ENCODE measurements at places on chromosomes 7 and 10. TPM values are rescaled to one million over a fixed set of nuclear protein-coding genes. Genes with fewer than 3 reads are reported as not detected.

DNA sequence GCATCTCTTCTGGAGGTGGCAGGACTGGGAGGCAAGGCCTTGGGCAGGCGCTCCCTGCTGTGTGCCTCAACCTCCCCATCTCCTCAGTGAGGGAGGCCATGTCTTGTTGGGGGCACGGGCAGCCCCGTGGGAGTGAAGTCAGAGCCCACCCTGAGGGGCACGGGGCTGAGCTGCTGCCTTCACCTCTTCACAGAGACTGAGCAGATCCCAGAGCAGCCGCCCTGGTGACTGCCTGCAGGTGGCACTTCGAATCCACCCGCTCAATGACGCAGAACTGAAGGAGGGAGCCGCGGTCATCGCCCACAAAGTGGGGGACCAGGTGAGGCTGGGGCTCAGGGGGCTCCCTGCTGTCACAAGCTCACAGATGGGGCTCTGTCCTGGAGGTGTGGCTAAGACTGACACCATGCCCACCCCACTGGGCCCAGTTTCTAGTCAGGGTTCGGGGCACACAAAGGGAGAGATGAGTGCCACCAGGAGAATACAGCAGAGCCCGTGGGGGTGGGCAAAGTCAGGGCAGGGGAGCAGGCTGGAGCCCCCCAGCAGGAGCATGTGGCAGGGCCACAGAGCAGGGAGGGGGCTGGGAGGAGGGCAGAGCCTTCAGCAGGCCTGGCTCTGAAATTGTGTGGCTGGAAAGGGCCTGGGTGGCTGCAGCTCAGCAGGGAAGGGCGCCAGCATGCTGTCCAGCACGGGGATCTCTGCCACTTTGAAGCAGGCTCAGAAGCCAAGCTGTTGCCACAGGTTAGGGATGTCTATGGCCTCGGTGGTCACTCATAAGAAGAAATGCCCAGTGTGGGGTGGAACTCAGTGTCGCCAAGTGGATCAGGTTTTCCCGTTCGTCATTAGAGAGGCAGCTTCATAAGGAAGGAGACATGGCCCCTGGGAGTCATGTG, 18.8 kb upstream of the CHST12 start:
- no peak for DNase-seq

- DNase-seq = no peak
Measured at GRCh38 chr10:43930243-43930642, 281.6 kb upstream of the ZNF32 start.

DNA sequence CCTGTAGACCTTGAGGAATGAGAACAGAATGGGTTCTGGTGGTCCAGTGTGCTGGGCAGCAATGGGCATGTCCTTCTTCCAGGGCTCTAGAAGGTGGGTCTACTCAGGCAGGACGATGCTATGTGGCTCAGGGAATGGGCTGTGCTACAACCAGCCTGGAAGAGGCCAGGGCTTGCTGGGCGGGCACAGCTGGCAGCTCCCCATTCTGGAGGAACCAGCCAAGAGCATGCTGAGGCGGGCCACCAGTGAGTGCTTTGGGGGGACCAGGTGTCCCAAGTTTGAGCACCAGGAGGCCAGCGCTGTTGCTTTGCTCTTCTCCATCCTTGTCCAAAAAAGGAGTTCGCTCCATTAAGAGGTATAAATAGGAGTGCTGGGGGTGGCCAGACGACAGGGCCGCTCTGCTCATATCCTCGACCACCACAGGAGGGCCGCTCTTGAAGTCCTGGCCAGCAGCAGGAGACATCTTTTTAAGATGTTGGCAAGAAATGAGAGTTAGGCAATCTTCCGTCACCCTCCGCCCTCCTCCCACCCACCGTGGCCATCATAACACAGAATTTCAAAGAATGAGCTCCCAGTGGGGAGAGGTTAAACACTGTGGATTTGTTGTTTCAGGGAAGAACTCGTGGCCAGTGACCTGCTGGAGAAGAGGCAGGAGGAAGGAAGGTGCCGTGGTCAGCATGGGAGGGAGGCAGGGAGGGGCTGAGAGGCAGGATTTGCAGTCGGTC, 141.3 kb downstream of the GRK5 start:
- no peak for DNase-seq

GRCh38 chr7:86645225-86645608, 1.5 kb downstream of the GRM3 start:
- DNase-seq = no peak

DNA sequence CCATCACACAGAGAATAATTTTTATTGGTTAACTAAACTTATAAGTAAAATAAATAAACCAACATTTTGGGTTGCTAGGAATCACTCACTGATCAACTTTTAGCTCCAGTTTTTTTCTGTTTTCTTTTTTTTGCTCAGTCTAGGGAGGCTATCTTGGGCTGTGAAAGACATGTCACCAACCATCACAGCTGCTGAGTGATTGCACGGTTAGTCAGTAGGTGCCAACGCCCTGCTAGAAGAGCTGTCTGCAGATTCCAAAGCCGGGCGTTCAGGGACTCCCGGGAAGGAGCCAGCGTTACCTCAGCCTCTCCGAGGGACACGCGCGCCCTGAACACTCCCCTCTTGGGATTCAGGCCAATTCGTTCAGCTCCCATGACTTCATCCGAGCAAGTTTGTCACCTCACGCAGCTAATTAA, 604 bp upstream of the STAM start:
- no peak for DNase-seq

DNA sequence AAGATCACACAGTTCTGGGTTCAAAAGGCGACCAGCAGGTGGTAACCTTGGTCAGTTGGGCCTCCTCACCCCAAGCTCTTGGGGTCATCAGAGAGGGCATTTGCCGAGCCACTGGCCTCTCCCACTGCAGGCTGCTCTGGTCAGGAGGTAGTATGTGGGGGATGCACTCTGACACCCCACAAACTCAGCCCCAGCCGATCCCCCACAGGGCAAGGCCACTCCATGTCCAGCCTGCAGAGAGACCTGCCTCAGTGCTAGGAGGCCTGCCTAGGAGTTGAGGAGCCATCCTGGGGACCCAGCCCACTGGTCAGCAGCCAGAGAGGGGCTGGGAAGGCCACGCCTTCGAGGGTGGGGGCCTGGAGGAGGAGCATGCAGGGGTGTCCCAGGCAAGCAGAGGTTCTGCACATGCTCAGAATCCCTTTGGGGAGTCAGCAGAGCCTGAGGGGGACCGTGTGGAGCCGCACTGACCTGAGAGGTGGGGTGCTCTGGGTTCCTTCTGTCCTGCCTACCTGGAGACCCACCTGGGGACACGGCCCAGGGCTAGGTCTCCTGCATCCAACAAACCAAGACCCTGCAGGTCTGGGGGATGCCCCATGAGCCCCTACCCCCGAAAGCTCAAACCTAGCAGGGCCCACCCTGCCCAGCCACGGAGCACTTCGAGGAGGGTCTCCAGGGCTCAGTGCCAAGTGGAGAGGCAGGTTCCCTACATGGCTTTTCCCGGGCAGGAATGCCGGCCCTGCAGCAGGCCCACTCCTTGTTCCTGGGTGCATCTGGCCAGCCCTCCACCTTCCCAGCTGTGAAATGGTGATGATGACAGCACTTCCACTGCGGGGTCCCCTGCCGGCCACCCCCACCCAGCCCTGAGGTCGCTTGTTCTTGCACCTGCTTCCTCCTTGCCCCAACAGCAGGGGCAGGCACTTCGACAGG, 58.5 kb downstream of the RASGEF1A start:
- no peak for DNase-seq

DNA sequence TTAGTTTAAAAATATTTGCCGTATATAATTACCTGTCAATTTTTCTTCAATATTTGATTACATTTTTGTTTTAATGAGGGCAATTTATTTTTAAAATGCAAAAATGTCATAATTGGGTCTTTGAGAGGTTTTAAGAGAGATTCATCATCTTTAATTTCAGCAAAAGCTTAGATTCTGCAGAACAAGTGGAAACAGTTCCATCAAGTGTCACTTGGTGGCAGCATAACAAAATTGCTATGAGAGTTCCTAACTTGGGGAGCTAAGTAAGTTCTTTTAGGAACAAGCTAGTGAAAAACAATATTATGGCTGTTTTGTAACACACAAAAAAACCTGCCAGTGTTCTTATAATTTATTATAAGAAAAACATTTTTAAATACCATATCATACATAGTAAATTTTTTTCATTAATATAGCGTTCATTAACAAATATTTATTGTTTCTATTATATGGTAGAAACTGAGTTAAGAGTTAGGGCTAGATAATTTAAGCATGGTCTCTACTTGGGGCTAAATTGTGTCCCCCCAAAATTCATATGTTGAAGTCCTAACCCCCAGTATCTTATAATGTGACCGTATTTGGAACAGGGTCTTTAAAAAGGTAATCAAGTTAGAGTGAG, 155.2 kb downstream of the MAGI2 start:
- peak; percentile 64 for DNase-seq

DNA sequence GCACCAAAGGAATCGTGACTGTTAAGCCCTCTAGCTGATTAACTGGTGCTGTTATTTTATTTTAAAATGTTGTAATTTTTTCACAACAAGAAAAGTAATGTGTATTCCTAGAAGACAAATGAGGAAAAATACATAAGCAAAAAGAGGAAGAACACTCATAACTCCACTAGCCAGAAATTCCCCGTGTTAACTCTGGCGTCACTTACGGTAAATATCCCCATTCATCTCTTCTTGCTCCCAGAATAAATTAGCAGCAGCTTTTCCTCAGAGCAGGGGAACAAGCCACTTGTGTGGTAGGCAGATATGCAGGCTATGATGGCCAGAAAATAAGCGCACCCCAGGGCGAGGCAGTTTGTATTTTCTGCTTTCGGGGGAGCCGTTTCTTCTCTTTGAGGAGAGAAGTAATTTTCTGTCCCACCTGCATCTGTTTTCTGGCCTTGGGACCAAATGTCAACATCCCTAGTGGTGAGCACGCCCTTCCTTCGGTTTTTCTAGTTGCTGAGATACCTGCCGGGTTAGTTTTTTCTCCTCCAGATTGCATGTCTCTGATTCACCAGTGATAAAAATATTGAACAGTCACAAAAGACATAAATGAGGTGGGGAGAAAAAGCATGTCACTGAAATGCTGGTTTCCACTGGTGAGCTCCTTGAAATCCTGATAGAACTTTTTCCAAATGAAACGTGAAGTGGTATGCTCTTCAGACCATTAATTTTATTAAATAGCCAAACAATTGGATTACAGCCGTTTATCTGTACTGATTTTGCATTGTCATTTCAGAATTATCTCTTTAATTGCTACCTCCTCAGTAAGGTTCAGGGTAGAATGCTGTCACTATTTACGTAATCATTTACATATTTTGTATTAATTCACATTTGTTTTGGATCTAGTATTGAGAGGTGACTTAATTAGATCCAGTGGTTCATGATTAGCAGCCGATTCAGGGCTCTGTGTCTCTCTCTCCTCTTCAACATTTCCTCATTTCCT, 268.1 kb downstream of the CAMK1D start:
- no peak for DNase-seq

GRCh38 chr7:116180302-116180701, 30.0 kb upstream of the TES start:
- DNase-seq = peak; percentile 23

- DNase-seq = no peak
Measured at GRCh38 chr10:125106586-125106985, 53.8 kb downstream of the CTBP2 start.

- no peak for DNase-seq
Measured at GRCh38 chr10:54854389-54854788, 53.4 kb upstream of the PCDH15 start.

DNA sequence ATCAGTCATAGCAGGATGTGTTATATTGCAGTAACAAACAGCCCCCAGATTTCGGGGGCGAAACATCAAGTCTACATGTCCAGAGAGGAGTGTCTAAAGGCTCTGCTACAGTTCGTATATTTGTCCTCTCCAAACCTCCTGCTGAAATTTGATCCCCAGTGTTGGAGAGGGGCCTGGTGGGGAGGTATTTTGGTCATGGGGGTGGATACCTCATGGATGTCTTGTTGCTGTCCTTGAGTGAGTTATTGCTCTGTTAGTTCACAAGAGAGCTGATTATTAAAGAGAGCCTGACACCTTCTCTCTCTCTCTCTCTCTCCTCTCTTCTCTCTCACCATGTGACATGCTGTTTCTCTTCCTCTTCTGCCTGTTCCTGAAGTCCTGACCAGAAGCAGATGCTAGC, 343.7 kb downstream of the TCERG1L start:
- no peak for DNase-seq

- no peak for DNase-seq
Measured at GRCh38 chr10:74322141-74322540, 171.1 kb downstream of the ADK start.

DNA sequence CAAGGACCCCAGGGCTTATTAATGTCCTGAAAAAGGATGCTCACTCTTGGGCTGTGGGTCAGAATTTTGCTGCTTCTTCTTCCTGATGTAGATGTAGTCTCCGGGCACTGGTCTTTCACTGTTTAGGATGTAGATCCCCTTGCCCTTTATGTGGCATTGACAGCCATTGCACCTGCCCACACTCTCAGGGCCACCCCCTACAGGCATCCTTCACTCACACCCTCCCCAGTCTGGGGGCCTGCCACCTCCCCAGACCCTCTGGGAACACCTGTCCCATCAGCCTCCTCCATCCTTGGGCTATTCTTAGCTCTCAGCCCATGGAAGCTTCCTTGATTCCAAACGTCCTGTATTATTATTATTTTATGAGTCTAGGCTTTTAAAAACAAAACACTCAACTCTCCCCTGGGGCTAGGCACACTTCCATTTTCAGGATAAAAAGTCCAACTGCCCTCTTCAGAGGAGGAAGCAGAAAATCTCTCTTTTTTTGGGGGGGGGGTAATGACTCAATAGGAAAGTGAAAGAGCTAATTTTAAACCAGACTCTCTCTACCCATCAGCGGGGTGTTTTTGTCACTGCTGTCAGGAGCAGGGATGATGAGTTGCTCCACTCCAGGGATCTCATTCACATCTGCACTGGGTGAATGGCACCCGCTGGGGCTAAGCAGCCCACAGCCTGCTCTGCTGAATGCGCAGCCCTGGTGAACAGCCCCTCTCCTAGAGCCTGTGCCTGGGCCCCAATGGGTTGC, 11.5 kb upstream of the KLRG2 start:
- DNase-seq = no peak

GRCh38 chr10:36224431-36224985, 582.4 kb upstream of the FZD8 start:
- no peak for DNase-seq

- DNase-seq = no peak
Measured at GRCh38 chr10:42975558-42976340, 101.1 kb upstream of the RET start.

- DNase-seq = peak; percentile 73
Measured at GRCh38 chr10:129968853-129969183, 4.7 kb upstream of the EBF3 start.

DNA sequence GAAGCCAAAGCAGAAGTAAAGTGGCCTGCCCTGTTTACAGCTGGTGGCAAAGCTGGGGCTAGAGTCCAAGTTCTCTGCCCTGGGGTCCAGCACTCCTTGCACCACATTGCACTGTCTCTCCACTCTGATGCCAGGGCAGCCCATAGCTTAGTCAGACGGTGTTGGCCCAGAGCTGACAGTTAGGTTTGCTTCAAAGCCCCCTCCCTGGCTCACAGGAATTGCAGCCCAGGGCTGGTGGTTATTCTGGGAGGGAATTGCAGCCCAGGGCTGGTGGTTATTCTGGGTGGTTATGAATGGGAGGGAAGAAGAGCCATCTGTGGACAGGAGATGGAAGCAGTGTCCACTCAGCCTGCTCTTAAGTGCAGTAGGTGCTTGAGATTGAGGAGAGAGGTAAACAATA, 88.9 kb downstream of the SCRN1 start:
- no peak for DNase-seq

AGAP4 gene
- 23.0 TPM for polyA plus RNA-seq

GPNMB gene
- 81.9 TPM for polyA plus RNA-seq

TEX47 gene
- polyA plus RNA-seq = 74.7 TPM

NODAL gene
- polyA plus RNA-seq = 5.2 TPM

TMEM139 gene
- polyA plus RNA-seq = 5.3 TPM

PRF1 gene
- polyA plus RNA-seq = 2.2 TPM
